ENCODE measurements at places on chromosomes 3 and 15. TPM values are rescaled to one million over a fixed set of nuclear protein-coding genes. Genes with fewer than 3 reads are reported as not detected.

Gene GATA2
- 11.0 TPM for total RNA-seq

Gene STXBP5L
- total RNA-seq = not detected

Gene LSAMP
- 1.2 TPM for total RNA-seq

Gene CLK3
- total RNA-seq = 53.1 TPM

Gene ASB14
- total RNA-seq = 23.3 TPM

Gene SLC24A5
- total RNA-seq = not detected

Gene ITIH3
- total RNA-seq = 0.55 TPM

Gene CHST2
- total RNA-seq = 1.8 TPM

Gene NAA80
- 5.3 TPM for total RNA-seq

Gene FOXL2
- total RNA-seq = not detected

Gene P2RY12
- 0.74 TPM for total RNA-seq

Gene ACSBG1
- 0.25 TPM for total RNA-seq

GRCh38 chr3:141802316-141803077, 39.3 kb downstream of the GRK7 start:
- peaks cover 15% of the 10 kb centered on the region for H3K4me1 ChIP-seq
- no peak for DNase-seq
- no peak overlapping the region for H3K27ac ChIP-seq
- H3K36me3 ChIP-seq = no peaks in the 10 kb centered on the region

- peak overlapping the region; percentile 1 for H3K27ac ChIP-seq
- no peaks in the 10 kb centered on the region for H3K27me3 ChIP-seq
- peak overlapping the region; percentile 48 for H3K4me3 ChIP-seq
- H3K36me3 ChIP-seq = peaks cover 63% of the 10 kb centered on the region
- H3K4me1 ChIP-seq = peaks cover 38% of the 10 kb centered on the region
Measured at GRCh38 chr15:70062321-70062956, 35.3 kb downstream of the TLE3 start.

DNA sequence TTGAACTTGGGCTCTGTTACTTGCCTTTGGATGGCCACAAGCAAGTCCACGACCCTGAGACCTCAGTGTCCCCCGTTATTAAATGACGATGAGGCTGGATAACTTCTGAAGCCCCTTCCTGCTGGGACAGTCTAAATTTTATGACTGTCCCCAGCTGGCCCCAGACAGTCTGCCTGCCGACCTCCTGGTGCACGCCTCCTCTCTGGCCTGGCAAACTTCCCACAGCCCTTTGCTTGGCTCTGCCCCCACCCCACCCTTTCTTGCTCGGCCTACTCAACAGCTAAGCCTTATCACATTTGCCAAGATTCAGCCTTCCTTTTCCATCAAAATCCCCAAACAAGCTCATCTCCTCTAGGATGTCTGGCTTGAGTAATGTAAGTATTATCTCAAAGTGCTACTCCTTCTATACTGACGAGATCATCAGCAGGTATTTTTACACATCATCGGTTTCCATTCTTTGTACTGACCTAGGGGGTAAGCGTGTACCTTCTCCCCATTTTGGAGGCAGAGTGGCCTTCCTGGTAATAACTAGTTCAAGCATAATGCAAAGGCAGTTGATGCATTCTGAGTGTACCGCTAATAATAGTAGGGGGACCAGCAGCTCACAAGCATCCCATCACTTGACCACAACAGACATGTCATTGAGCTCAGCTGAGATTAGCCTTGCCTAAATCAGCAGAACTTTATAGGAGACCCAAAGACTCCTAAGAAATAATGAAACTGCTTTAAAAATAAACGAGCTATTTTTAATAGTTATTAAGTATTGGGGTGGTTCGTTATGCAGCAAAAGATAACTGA, 120.8 kb upstream of the HACD2 start:
- H3K27me3 ChIP-seq = no peaks in the 10 kb centered on the region
- no peak for DNase-seq
- H3K27ac ChIP-seq = no peak overlapping the region

GRCh38 chr3:155598671-155599070, 146.2 kb downstream of the PLCH1 start:
- H3K36me3 ChIP-seq = no peaks in the 10 kb centered on the region
- H3K27me3 ChIP-seq = no peaks in the 10 kb centered on the region
- DNase-seq = no peak
- H3K27ac ChIP-seq = no peak overlapping the region
- H3K4me3 ChIP-seq = no peak overlapping the region
- H3K4me1 ChIP-seq = no peaks in the 10 kb centered on the region

- DNase-seq = no peak
- H3K4me3 ChIP-seq = no peak overlapping the region
- H3K36me3 ChIP-seq = no peaks in the 10 kb centered on the region
- H3K27me3 ChIP-seq = no peaks in the 10 kb centered on the region
Measured at GRCh38 chr3:83934192-83935021, 1024.4 kb upstream of the CADM2 start.

DNA sequence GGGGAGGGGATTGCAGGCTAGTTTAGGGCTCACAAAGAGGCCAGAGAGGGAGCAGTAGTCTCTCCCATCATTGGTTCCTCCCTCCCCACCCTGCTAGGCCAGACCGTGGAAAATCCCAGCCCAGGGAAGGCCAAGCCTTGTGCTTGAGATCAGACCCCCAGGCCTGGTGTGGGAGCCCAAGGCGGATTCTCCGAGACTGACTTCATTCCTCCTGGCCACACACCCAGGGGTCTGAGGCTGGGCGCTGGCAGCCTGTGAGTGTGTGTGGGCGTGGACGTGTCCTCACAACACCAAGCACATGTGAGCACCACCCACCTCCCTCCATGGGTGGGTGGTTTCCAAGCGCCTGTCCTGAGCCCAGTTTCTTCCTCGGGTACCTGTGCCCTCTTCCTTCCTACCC, 4.1 kb downstream of the LOXL1 start:
- peaks cover 36% of the 10 kb centered on the region for H3K27me3 ChIP-seq
- peaks cover 76% of the 10 kb centered on the region for H3K4me1 ChIP-seq
- peak overlapping the region; percentile 72 for H3K27ac ChIP-seq
- H3K4me3 ChIP-seq = no peak overlapping the region
- no peaks in the 10 kb centered on the region for H3K36me3 ChIP-seq
- DNase-seq = peak; percentile 78

DNA sequence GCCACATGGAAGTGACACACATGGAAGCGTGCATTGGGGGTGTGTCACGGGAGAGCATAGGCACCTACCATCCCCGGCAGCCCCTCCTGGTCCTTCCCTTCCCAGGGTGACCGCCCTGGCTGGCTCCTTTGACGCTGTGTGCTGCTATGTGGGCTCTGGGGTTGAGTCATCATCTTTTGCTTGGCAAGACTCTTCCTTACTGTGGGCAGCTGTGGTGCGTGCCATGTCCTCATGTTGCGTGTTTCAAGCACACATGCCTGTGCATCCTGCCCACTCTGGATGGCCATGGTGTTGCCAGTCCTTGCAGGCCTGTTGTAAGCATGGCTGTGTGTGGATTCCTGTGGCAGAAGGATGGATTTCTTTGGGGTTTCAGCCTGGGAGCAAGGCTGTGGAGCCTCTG, 14.0 kb downstream of the PLXNA1 start:
- H3K27ac ChIP-seq = no peak overlapping the region
- H3K36me3 ChIP-seq = no peaks in the 10 kb centered on the region
- no peak overlapping the region for H3K4me3 ChIP-seq
- peaks cover 91% of the 10 kb centered on the region for H3K4me1 ChIP-seq
- no peak for DNase-seq

DNA sequence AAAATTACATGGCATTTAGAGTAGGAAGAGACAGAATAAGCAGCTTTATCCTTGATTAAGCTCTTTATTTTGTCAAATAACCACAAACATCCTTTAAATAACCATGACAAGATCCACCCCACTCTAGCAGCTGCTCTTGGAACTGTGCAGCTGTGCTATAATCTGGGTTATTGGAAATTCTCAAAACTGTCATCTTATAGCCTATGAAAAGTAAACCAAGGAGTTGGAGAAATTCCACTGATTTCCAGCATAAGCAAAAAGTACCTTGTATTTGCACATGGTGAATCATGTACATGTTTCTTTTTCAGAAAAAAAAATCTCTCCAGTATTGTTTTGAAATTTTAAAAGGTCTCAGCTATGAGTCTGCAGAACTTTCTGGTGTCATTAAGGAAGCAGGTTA, 88.8 kb upstream of the ABI3BP start:
- no peaks in the 10 kb centered on the region for H3K27me3 ChIP-seq
- no peak overlapping the region for H3K27ac ChIP-seq
- no peak for DNase-seq
- H3K36me3 ChIP-seq = no peaks in the 10 kb centered on the region

DNA sequence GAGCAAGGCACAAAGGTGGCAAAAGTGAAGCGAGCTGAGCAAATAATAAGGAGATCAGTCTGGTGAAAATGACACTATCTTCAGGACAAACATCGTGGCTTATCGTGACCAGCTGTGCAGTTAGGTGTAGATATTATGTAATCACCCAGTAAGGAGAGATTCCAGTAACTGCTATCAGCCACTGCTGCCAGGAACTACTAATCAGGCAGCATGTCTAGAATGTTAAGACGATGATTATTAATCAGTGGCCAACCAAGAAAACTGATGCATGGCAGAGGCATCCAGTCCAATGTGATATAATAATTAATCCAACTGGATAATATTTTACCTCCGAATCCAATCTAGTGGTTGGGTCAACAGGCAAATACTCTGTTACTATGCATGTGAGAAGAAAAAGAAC, 252.7 kb upstream of the ZPLD1 start:
- peaks cover 48% of the 10 kb centered on the region for H3K4me1 ChIP-seq
- peak overlapping the region; percentile 81 for H3K27ac ChIP-seq
- no peak overlapping the region for H3K4me3 ChIP-seq
- DNase-seq = no peak
- no peaks in the 10 kb centered on the region for H3K36me3 ChIP-seq

- H3K4me3 ChIP-seq = no peak overlapping the region
- H3K27ac ChIP-seq = no peak overlapping the region
- H3K27me3 ChIP-seq = peaks cover 11% of the 10 kb centered on the region
- no peak for DNase-seq
Measured at GRCh38 chr15:38684440-38685010, 119.9 kb upstream of the RASGRP1 start.

GRCh38 chr15:43329217-43329959, 985 bp downstream of the LCMT2 start:
- peaks cover 12% of the 10 kb centered on the region for H3K36me3 ChIP-seq
- no peaks in the 10 kb centered on the region for H3K27me3 ChIP-seq
- DNase-seq = no peak
- peak overlapping the region; percentile 89 for H3K4me3 ChIP-seq
- H3K4me1 ChIP-seq = peaks cover 65% of the 10 kb centered on the region

GRCh38 chr15:52567871-52568600, 794 bp downstream of the ARPP19 start:
- peak overlapping the region; percentile 95 for H3K27ac ChIP-seq
- peaks cover 58% of the 10 kb centered on the region for H3K4me1 ChIP-seq
- no peaks in the 10 kb centered on the region for H3K27me3 ChIP-seq
- peak overlapping the region; percentile 90 for H3K4me3 ChIP-seq
- DNase-seq = no peak

- H3K27me3 ChIP-seq = no peaks in the 10 kb centered on the region
- H3K27ac ChIP-seq = peak overlapping the region; percentile 65
- H3K36me3 ChIP-seq = no peaks in the 10 kb centered on the region
- peaks cover 82% of the 10 kb centered on the region for H3K4me1 ChIP-seq
- no peak for DNase-seq
Measured at GRCh38 chr15:90582553-90582952, 52.8 kb downstream of the CRTC3 start.

- DNase-seq = peak; percentile 23
- peak overlapping the region; percentile 50 for H3K27ac ChIP-seq
- peaks cover 6% of the 10 kb centered on the region for H3K36me3 ChIP-seq
- peaks cover 34% of the 10 kb centered on the region for H3K4me1 ChIP-seq
- H3K27me3 ChIP-seq = no peaks in the 10 kb centered on the region
Measured at GRCh38 chr3:51622868-51623267, 48.2 kb upstream of the TEX264 start.

- no peaks in the 10 kb centered on the region for H3K27me3 ChIP-seq
- H3K4me1 ChIP-seq = no peaks in the 10 kb centered on the region
- peaks cover 30% of the 10 kb centered on the region for H3K36me3 ChIP-seq
Measured at GRCh38 chr15:74682954-74683353, 12.9 kb downstream of the EDC3 start.

GRCh38 chr15:32721596-32721995, 3.8 kb downstream of the GREM1 start:
- H3K4me1 ChIP-seq = peaks cover 24% of the 10 kb centered on the region
- H3K36me3 ChIP-seq = no peaks in the 10 kb centered on the region
- DNase-seq = no peak
- H3K27ac ChIP-seq = no peak overlapping the region

GRCh38 chr3:192894676-192895075, 23.0 kb downstream of the MB21D2 start:
- peaks cover 21% of the 10 kb centered on the region for H3K4me1 ChIP-seq
- H3K27me3 ChIP-seq = no peaks in the 10 kb centered on the region
- H3K36me3 ChIP-seq = no peaks in the 10 kb centered on the region
- no peak overlapping the region for H3K27ac ChIP-seq
- DNase-seq = no peak
- H3K4me3 ChIP-seq = no peak overlapping the region

GRCh38 chr3:88312256-88312655, 162.5 kb downstream of the C3orf38 start:
- DNase-seq = no peak
- no peaks in the 10 kb centered on the region for H3K4me1 ChIP-seq
- H3K27ac ChIP-seq = no peak overlapping the region

All from left ventricle myocardium inferior (tissue), 1 donor.